ENCODE measurements at places on chromosomes 2 and 18. TPM values are rescaled to one million over a fixed set of nuclear protein-coding genes. Genes with fewer than 3 reads are reported as not detected.
A peak's percentile ranks its signal among the peaks of the same experiment; 100 is the strongest.

Gene GPR35
- total RNA-seq = 50.7 TPM

GRCh38 chr2:63755216-63755615, 86.5 kb upstream of the UGP2 start:
- H3K27me3 ChIP-seq = no peaks in the 10 kb centered on the region
- H3K4me1 ChIP-seq = no peaks in the 10 kb centered on the region
- no peak overlapping the region for H3K4me3 ChIP-seq
- DNase-seq = no peak
- H3K27ac ChIP-seq = no peak overlapping the region

DNA sequence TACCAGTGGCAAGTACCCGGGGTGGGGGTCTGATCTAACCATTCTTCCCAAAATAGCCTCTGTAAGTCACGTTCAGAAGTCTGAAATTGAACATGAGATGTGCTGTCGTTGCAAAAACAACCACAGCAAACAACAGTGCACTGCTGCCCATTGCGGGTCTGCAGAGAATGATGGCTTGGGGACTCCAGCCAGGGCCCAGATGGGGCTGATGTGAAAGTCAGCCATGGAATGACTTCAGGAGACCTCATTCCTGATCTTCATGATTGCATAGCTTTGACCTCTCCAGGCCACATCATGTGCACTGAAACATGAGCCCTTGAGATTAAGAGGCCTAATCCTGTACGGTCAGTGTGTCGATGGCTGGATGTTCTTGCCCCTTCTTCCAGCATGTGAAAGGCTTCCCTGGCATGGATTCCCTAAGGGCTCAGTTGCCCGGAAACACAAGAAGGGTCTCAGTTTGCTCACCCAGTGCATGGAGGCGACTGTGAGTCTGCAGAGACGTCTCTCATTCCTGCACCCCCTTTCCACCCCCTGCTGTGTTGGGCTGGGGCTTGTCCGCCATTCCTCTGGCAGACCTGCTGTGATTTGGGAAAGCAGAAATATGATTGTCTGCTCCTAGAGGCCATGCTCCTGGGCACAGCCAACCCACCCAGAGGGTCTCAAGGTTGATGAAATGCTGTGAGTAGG, 191.6 kb downstream of the SEPTIN10 start:
- no peaks in the 10 kb centered on the region for H3K36me3 ChIP-seq
- no peak overlapping the region for H3K4me3 ChIP-seq
- H3K27ac ChIP-seq = no peak overlapping the region
- no peaks in the 10 kb centered on the region for H3K4me1 ChIP-seq
- no peaks in the 10 kb centered on the region for H3K27me3 ChIP-seq
- no peak for DNase-seq

Gene GLI2
- not detected for total RNA-seq

GRCh38 chr2:218363736-218364135, 7.1 kb downstream of the CATIP start:
- H3K4me3 ChIP-seq = no peak overlapping the region
- no peaks in the 10 kb centered on the region for H3K27me3 ChIP-seq
- H3K27ac ChIP-seq = no peak overlapping the region
- H3K36me3 ChIP-seq = no peaks in the 10 kb centered on the region

GRCh38 chr2:132668189-132668823, 1.7 kb downstream of the LYPD1 start:
- H3K27ac ChIP-seq = no peak overlapping the region
- no peaks in the 10 kb centered on the region for H3K4me1 ChIP-seq
- peaks cover 35% of the 10 kb centered on the region for H3K27me3 ChIP-seq
- H3K4me3 ChIP-seq = no peak overlapping the region
- no peak for DNase-seq
- no peaks in the 10 kb centered on the region for H3K36me3 ChIP-seq

- peak; percentile 72 for DNase-seq
- H3K4me3 ChIP-seq = peak overlapping the region; percentile 92
- H3K4me1 ChIP-seq = peaks cover 65% of the 10 kb centered on the region
- no peaks in the 10 kb centered on the region for H3K27me3 ChIP-seq
- peak overlapping the region; percentile 100 for H3K27ac ChIP-seq
These were observed 75.3 kb downstream of the MBD2 start for GRCh38 chr18:54149078-54149697.

GRCh38 chr2:19799881-19800780, 101.7 kb downstream of the TTC32 start:
- peaks cover 13% of the 10 kb centered on the region for H3K27me3 ChIP-seq
- H3K36me3 ChIP-seq = no peaks in the 10 kb centered on the region
- no peak overlapping the region for H3K27ac ChIP-seq
- no peaks in the 10 kb centered on the region for H3K4me1 ChIP-seq
- H3K4me3 ChIP-seq = no peak overlapping the region

GRCh38 chr2:14418115-14418514, 214.4 kb upstream of the LRATD1 start:
- H3K27me3 ChIP-seq = no peaks in the 10 kb centered on the region
- no peak for DNase-seq
- H3K4me1 ChIP-seq = no peaks in the 10 kb centered on the region
- H3K36me3 ChIP-seq = peaks cover 2% of the 10 kb centered on the region

- peak overlapping the region; percentile 34 for H3K27ac ChIP-seq
- DNase-seq = peak; percentile 56
- H3K4me1 ChIP-seq = peaks cover 34% of the 10 kb centered on the region
- H3K36me3 ChIP-seq = peaks cover 2% of the 10 kb centered on the region
- no peaks in the 10 kb centered on the region for H3K27me3 ChIP-seq
These were observed 42.8 kb downstream of the METTL8 start for GRCh38 chr2:171390941-171391516.

GRCh38 chr2:112798979-112799975, 15.0 kb upstream of the IL1A start:
- peaks cover 4% of the 10 kb centered on the region for H3K36me3 ChIP-seq
- H3K27ac ChIP-seq = no peak overlapping the region
- no peak overlapping the region for H3K4me3 ChIP-seq

- peaks cover 19% of the 10 kb centered on the region for H3K4me1 ChIP-seq
- H3K36me3 ChIP-seq = peaks cover 4% of the 10 kb centered on the region
- H3K27ac ChIP-seq = no peak overlapping the region
These were observed 8.8 kb upstream of the SNTG2 start for GRCh38 chr2:941871-942270.

Gene DCDC2C
- total RNA-seq = not detected

Gene LHCGR
- not detected for total RNA-seq

DNA sequence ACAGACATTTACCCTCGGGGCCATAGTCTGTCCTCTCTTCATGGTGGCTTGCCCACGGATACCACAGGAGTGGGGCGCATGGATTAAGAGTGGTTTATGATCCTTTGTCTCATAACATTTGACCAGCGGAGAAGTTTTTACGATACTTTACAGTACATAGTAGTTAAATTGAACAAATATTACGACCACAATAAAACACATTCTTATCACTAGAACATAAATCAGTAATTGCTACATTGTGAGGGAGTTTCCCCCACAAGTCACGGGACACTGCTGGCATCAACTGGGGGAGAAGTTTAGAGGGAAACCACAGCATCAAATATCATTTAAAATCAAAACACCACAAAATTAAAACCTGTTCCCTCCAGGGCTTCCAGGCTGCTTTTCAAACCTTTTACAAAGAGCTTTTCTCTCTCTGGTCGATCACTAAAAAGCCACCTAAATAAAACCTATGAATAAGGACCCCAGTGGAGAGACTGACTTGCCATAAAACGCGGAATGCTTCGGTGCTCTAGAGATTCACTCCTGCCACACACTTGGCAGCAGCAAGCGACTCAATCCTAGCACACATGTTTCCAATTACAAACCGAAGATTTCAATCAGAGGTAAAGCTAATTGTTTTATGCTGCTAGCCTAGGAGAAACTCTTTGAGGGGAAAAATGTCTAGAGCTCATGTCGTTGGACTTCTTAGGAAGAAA, 173.7 kb upstream of the HNRNPA3 start:
- H3K4me1 ChIP-seq = no peaks in the 10 kb centered on the region
- H3K27me3 ChIP-seq = peaks cover 20% of the 10 kb centered on the region
- no peak overlapping the region for H3K4me3 ChIP-seq
- no peaks in the 10 kb centered on the region for H3K36me3 ChIP-seq
- no peak overlapping the region for H3K27ac ChIP-seq
- no peak for DNase-seq

- peaks cover 2% of the 10 kb centered on the region for H3K36me3 ChIP-seq
- H3K4me1 ChIP-seq = no peaks in the 10 kb centered on the region
- H3K27me3 ChIP-seq = no peaks in the 10 kb centered on the region
- no peak overlapping the region for H3K27ac ChIP-seq
- H3K4me3 ChIP-seq = no peak overlapping the region
These were observed 95.7 kb downstream of the GALNT13 start for GRCh38 chr2:153967248-153967973.

DNA sequence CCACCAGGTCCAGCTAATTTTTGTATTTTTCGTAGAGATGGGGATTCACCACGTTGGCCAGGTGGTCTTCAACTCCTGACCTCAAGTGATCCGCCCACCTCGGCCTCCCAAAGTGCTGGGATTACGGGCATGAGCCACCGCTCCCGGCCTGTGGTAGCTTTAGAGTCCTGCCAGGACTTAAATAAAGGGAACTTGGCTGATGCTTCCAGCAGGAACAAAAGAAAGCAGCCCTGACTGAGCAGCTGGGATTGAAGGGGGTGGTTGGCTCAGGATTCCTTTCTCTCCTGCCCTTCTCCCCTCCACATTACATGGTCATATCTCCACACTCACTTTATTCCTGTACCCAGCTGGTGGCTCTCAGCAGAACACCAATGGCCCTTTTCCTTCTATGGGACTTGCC, 20.0 kb downstream of the EFHD1 start:
- H3K4me3 ChIP-seq = no peak overlapping the region
- no peaks in the 10 kb centered on the region for H3K36me3 ChIP-seq
- H3K27ac ChIP-seq = no peak overlapping the region
- no peak for DNase-seq
- no peaks in the 10 kb centered on the region for H3K27me3 ChIP-seq

DNA sequence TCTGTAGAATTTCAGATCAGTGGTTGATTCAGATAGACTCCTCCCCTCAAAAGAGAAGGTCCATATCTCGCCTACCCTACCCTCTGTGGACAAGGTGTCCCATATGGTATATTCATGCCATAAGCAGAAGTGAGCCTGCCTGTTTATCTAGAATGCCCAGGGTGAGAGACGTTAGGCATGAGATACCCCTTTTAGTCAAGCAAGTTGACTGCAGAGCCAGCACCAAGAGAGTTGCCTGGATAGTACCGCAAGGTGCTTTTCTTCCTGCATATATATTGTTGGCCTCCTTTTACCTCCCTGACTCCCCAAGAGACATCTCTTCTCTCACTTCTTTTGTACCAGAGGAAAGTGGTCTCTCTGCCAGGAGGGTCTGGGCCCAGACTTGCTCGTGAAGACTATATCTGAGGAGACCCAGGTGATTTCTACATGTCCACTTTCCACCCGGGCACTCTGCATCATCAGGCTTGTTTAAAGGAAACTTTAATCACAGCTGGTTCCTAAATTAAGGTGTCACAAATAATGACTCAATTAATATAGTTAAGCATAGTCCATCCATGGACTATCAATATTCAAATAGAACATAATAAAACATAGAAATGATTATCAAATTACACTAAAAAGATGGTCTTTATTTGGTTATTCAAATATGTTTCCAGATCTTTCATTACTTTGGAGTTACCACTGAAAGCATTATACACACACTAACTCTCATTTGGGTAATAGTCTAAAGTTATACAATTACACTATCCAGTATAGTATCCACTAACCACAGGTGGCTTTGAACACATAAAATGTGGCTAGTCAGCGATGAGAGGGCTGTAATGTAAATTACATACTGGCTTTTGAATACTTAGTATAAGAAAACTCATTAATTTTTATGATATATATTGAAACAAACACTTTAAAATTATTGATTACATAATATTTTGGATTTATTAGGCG, 4.1 kb downstream of the ITGA4 start:
- H3K4me1 ChIP-seq = peaks cover 75% of the 10 kb centered on the region
- peaks cover 2% of the 10 kb centered on the region for H3K36me3 ChIP-seq
- peak overlapping the region; percentile 89 for H3K4me3 ChIP-seq
- DNase-seq = no peak
- H3K27ac ChIP-seq = peak overlapping the region; percentile 95
- H3K27me3 ChIP-seq = no peaks in the 10 kb centered on the region

DNA sequence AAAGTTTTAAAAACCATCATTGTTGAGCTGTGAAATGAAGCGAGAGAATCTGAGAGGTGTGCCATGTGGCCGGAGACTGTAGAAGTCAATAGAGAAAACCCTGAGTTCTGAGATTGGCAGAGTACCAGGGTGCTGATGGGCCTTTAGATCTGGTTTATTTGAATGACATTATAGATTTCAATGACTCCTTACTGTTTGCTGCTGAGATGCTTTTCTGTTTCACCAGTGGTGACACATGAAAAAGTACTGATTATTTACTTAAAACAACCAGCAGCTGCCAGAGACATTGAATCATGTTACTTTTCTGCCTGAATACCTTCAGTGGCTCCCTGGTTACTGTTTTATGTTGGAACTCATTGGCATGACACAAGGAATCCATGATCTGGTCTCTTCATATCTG, 602.7 kb upstream of the ZNF804A start:
- no peaks in the 10 kb centered on the region for H3K4me1 ChIP-seq
- no peaks in the 10 kb centered on the region for H3K36me3 ChIP-seq
- H3K27me3 ChIP-seq = no peaks in the 10 kb centered on the region
- DNase-seq = no peak
- no peak overlapping the region for H3K27ac ChIP-seq

Gene ITM2C
- total RNA-seq = 58.7 TPM

GRCh38 chr18:39749154-39749553, 2183.6 kb upstream of the CELF4 start:
- no peak overlapping the region for H3K27ac ChIP-seq
- H3K4me1 ChIP-seq = no peaks in the 10 kb centered on the region
- H3K36me3 ChIP-seq = peaks cover 2% of the 10 kb centered on the region
- DNase-seq = no peak
- no peak overlapping the region for H3K4me3 ChIP-seq

DNA sequence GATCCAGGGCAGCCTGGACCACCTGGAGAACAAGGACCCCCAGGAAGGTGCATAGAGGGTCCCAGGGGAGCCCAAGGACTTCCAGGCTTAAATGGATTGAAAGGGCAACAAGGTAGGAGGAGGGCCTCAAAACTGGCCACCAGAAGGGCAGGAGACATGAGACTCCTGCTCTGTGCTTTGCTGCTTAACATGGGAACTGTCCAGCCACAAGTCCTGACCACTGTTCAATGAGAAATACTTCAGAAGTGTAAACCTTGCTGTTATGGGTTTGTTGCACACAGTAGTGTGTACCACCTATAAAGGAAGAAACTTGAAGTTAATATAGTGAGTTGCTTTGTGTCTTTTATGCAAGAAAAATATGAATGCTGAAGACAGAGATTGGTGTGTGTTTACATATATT, 44.2 kb upstream of the MFF start:
- no peaks in the 10 kb centered on the region for H3K4me1 ChIP-seq
- no peaks in the 10 kb centered on the region for H3K36me3 ChIP-seq
- no peaks in the 10 kb centered on the region for H3K27me3 ChIP-seq
- DNase-seq = no peak

DNA sequence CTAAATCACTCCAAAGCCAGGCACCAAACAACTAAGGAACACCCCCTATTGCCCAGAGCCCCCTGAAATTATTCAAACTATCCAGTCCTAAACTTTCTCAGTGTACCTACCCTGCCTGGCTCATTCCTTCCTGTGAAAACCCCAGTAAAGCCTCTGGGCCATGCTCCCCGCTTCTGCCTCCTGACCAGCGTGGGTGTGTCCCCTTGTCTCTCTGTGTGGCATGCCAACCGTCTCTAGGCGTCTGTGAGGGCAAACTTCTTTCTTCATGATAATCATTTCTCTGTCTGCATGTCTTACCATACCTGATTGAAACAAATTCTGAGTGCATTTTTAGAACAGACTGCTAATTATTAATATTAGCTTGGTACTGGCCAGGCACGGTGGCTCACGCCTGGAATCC, 109.0 kb upstream of the MSH2 start:
- H3K27ac ChIP-seq = no peak overlapping the region
- DNase-seq = no peak
- no peak overlapping the region for H3K4me3 ChIP-seq
- no peaks in the 10 kb centered on the region for H3K27me3 ChIP-seq
- no peaks in the 10 kb centered on the region for H3K36me3 ChIP-seq

Gene NIF3L1
- total RNA-seq = 44.9 TPM
